Tibial nerve (tissue), 4 donors: ENCODE measurements at places on chromosomes 5 and 9.

- no peak for DNase-seq
These were observed 5.2 kb downstream of the BASP1 start for GRCh38 chr5:17222664-17223063.

DNA sequence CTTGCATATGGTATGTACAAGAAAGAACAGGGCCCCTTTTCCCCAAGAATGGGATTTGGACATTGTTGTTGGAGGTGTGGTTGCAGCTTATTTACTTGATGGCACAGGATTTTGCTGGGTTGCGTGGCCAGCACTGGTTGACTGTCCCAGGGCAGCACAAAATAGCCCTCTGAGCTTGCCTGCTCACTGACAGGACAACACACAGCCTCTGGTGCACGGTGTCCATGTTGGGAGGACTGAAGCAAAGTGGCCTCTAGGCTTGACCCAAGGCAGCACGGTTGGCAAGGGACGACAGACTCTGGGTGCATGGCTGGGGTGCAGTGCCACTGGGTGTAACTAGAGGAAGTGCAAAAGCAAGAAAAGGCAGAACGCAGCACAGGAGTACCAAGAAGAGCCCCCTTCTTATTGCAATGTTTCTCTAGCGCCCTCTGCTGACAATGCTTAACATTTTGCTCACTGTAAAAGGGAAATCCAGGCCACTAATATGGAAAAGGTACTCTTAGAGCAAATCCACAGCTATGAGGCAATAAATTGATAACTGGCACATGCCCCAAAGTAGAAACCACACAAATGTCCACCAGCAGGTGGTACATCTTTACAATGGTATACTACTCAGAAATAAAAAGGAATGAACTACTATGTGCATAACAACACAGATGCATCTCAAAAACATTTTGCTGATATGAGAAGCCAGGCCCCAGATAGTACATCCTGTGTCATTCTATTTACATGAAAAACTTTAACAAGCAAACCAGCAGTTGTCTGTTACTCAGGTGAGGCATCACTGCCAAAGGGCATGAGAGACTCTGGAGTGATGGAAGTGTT lies 47.4 kb upstream of the BARX1 start:
- DNase-seq, result no peak

DNA sequence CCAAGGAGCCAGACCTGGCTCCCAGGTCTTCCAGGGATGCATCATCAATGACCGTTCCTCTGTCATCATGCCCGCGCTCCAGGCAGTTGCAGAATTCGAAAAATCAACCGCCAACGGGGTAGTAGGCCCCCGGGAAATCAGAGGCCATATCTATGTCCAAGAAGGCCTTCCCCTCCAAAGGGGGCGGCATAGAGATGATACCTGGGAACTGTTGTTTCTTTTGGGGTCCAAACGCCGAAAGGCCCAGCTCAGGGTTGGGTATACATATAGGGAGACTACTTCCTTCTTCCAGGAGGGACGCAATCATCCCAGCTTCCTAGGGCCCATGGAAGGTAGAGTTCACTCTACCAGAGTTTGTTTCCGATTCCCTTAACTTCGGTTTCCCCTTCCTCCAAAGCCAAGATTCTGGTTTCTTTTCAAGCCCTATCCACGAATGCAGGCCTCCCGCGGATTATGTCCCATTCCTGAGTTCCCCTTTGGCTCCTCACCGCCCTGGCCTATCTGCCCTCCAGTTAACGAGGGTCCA lies 754 bp downstream of the DCAF12 start:
- DNase-seq, result no peak

GRCh38 chr9:26346942-26347477 lies 545.6 kb downstream of the CAAP1 start:
- no peak for DNase-seq

GRCh38 chr5:670396-671270 lies 22.5 kb downstream of the TPPP start:
- DNase-seq, result no peak

DNA sequence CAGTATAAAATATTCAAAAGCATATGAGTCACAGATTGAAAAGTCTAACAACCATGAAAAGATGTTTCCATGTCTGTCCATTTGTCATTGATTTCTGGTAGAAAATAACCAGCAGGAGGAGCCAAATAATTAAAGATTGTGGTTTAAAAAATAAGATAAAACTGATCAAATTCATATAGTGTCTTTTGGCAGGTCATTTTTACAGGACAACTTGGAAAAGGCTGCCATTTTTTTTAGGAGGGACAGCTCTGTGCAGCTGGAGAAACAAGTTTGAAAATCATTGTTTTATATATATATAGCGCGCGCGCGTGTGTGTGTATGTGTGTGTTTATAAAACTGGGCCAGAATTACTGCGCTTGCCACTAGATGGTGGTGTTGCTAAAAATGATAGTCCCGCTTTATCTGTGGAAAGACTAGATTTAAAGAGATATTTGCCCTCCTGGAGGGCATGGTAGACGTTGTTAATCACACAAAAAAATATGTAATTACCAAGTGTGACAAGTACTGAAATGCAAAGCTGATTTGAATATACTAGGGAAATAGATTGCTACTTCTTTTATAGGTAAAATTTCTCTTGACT lies 1.3 kb upstream of the TRMO start:
- DNase-seq, result peak; percentile 94

DNA sequence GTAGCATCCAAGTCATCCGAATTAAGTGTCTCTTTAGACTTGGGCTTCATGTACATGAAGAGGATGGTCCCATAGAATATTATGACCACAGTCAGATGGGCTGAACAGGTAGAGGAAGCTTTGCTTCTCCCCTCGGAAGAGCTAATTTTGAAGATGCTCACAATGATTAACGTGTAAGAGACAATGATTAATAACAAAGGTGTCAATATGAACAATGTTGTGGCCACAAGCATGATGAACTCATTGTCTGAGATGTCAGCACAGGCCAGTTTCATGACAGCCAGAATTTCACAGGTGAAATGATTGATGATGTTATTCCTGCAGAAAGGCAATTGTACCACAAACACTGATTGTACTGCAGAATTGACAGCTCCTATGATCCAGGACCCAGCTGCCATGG lies 626 bp downstream of the OR13C2 start:
- DNase-seq, result no peak

DNA sequence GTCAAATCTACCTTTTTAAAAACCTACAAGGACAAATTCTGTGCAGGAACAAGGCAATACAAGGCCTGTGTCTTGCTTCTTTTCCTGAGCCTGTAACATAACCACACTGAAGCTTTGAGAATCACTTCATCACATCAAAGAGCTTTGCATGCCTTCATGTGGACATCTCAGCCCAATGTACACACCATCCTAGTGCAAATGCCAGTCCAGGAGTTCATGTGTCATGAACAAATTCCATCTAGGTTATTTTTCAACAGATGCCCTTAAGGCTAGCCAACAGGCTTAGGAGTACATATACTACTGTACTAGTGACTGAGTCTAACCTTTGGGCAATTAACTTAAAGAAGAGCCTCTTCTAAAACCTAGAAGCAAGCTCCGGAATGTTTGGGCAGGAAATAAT lies 106.4 kb downstream of the CDH10 start:
- DNase-seq, result no peak

GRCh38 chr5:141839015-141839513 lies 39.1 kb downstream of the PCDH1 start:
- no peak for DNase-seq

DNA sequence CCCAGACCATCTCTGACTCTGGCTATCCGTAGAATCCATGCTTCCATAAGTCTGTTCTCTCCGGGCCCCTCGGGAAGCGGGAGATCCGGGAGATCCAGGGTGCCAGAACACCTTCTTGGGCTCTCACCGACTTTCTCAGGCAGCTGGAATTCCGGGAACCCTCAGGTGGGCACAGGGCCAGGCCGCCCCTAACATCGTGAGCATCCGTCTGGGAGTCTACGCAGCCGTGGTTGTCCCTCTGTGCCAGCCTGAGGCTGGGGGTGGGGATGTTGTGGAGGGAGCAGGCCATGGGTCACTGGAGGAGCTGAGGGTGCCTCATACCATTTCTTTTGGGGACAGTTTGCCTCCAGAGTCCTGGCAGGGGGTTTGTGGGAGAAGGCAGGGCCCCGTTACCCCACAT lies 92.3 kb upstream of the COL5A1 start:
- no peak for DNase-seq

DNA sequence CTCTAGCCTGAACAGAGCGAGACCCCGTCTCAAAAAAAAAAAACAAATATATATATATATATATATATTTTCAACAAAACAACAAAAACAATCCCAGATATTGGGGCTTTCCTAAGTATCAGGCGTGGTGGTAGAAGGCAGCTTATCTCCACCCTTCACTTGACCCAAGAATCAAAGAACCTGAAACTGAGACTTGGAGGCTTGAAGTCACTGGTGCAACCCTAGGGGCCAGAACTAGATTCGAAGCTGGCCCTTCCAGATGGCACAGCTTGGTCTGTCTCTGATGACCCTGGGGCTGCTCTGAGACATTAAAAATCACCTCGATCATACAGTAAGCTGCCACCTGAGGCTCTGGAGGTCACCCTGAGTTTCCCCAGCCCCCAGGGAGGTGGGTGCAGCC lies 1.3 kb upstream of the KCNMB1 start:
- DNase-seq, result no peak

GRCh38 chr5:39995990-39996389 lies 571.2 kb upstream of the DAB2 start:
- no peak for DNase-seq

DNA sequence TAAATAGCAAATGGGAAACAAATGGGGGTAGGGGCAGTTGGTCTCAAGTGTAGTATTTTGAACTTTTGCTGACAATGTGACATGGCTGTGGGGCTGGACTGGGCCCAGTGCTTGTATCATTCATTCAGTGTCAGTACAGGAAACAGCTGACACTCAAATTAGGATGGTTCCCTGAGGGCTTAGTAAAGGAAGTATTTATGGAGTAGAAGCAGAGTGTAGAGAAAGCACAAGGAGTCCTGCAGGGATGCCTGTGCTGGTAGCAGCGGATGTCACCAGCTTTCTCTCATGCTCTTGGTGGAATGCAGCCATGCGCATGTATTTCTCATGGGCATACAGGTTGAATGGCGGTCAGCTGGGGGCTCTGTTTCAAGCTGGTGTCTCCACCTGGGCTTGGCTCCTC lies 72.9 kb upstream of the SLC44A1 start:
- no peak for DNase-seq

- DNase-seq, result no peak
These were observed 214.1 kb upstream of the IER5L start for GRCh38 chr9:129392093-129392541.

DNA sequence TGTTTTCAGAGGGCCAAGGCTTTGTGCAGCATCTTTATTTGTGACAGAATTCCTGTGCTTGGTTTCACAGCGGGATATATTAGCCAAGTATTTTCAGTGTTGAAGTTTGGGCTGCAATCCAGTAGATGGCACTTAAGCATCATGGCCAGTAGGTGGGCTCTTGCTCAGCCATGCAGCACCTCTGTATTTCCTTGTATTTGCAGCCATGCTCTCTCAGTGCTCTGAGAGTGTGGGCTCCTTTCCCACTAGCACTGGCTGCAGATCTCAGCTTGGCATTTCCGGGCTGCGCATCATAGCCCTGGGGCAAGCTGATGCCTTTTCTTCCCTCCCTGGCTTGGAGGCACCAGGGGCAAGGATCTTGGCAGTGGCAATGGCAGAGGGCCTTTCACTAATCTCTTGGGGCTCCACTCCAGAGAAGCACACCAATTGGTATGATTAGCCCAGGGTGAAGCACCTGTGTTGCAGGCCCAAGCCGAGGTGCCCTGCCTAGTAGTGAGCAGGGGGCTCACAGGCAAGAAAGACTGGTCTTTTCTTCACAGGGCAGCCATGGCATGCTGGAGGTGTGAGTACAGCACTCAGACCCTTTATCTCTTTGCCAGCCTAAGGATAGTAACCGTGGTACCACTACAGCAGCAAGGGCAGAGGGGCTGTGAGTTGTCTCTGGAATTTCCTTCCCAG lies 48.3 kb downstream of the SLCO6A1 start:
- no peak for DNase-seq

GRCh38 chr5:56529666-56530430 lies 285.5 kb upstream of the MAP3K1 start:
- DNase-seq, result no peak

GRCh38 chr5:36070687-36071571 lies 4.2 kb upstream of the UGT3A2 start:
- DNase-seq, result no peak

- no peak for DNase-seq
These were observed 4.8 kb upstream of the GPR150 start for GRCh38 chr5:95615164-95615467.

GRCh38 chr9:96214635-96215034 lies 87.3 kb downstream of the HSD17B3 start:
- no peak for DNase-seq

DNA sequence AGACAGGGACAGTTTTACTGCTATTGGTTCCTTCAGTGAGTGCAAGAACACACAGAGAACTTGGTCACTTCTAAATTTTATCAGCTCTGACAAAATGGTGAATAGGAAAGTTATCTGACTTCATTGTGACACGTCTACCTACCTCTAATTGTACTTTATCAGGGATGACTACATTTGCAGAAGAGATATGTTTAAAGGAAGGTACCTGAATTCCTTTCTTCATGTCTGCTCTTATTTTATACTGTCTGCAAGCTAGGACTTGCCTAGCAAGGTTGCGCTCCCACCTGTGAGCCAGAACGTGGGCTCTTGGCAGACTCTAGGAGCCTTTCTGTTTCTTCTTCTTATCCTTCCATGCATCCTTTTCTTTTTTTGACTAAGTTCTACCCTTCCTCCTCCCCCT lies 1.6 kb downstream of the SLC27A6 start:
- no peak for DNase-seq

DNA sequence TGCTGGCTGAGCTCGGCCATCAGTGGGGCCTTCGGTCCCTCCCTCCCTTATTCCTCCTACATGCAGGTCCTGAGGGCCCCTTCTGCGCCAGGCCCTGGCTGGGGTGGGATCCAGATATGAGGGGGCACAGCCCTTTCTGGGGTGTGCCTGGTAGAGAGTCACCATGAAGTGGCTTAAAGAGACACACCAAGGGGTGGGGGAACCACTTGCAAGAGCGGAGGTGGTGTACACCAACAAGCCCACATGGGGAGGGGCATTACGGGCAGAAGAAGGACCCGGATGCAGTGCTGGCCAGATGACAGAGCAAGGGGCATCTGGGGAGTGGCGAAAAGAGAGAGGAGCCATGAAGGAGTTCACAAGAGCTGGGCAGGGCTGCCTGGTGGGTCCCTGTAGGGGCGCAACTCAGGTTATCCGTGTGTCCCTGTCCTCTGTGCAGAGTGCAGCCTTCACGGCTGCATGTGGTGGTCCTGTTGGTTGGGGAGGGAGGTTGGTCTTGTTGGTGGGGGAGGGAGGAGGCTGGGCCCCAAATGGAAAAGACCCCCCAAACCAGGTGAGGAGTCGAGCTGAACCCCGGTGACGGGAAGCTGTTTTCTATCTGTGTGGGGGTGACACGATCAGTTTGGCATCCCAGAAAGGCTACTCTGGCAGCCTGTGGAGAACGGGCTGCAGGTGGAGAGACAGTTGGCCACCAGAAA lies 158.1 kb downstream of the DAB2IP start:
- DNase-seq, result no peak

- DNase-seq, result no peak
These were observed 559 bp downstream of the SLC38A9 start for GRCh38 chr5:55711507-55712022.

DNA sequence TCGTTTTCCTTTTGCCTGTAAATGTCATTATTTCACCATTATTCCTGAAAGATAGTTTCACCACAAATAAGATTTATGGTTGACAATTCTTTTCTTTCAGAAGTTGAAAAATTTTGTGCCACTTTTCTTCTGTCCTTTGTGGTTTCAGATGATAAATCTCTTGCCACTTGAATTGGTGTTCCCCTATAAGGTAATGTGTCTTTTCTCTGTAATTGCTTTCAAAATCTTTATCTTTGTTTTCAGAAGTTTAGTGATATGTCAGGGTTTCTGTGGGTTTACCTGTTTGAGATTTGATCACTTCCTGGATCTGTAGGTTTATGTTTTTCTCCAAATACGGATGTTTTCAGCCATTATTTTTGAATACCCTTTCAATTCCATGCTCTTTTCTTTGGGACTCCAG lies 14.6 kb downstream of the RASA1 start:
- DNase-seq, result no peak
